ENCODE measurements at places on chromosomes 1 and 21.

GRCh38 chr1:109198745-109199144, 15.0 kb upstream of the SARS1 start:
- DNase-seq, result no peak

DNA sequence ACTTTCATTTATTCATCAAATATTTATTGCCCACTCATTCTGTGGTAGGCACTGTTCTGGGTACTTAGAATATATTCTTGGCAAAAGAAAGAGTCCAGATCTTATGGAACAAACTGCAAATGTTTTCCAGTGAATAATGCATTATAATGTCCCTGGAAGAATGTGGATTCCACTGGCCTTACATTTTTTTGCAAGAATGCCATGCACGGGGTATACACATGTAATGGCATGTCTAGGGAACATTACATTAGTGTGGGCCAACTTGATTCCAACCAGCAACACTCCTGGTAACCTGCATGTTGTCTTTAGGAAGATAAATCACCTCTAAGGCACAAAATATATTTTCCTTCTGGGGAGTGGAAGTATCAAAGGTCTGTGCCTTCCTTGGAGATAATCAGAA, 33.0 kb upstream of the IFI44L start:
- peak; percentile 7 for DNase-seq

DNA sequence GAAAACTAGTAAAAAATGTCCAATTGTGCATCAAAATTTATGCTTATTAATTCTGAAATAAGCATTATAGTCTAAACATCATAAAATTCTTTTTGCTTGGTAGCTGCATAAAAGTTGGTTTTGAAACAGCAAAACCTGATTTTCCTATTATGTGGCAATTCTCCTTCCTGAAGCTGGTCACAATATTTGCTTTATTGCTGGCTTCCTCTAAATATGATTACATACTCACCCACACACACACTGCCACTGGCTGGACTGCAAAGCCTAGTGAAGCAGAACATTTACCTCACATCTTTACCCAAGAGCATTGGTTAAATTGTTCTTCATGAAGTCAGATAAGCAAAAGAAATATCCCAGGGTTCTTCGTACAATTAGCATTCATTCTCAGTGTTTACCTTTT, 103.0 kb downstream of the NR5A2 start:
- DNase-seq, result peak; percentile 58

GRCh38 chr1:14976256-14976655, 177.3 kb upstream of the TMEM51 start:
- DNase-seq, result no peak

- no peak for DNase-seq
Measured at GRCh38 chr1:206923009-206923960, 1.5 kb upstream of the FCMR start.

All from adipocyte (in vitro differentiated cells).